ENCODE measurements at places on chromosomes 13 and 19. TPM values are rescaled to one million over a fixed set of nuclear protein-coding genes. Genes with fewer than 3 reads are reported as not detected.

The FLT1 gene
- 0.02 TPM for total RNA-seq

The ZNRF4 gene
- total RNA-seq: not detected

The ZNF610 gene
- total RNA-seq: not detected

The ACP7 gene
- total RNA-seq: 0.14 TPM

The NANOS3 gene
- 1.3 TPM for total RNA-seq

The SLC10A2 gene
- total RNA-seq: not detected

The TGFB1 gene
- total RNA-seq: 161 TPM

The ZNF814 gene
- total RNA-seq: 2.5 TPM

The CCDC194 gene
- not detected for total RNA-seq

The RNF113B gene
- not detected for total RNA-seq

The ZNF558 gene
- 7.2 TPM for total RNA-seq

The GJA3 gene
- total RNA-seq: 1.2 TPM

The LRG1 gene
- total RNA-seq: 0.10 TPM

The IGFL1 gene
- total RNA-seq: 3.1 TPM

The TIMM13 gene
- total RNA-seq: 51.4 TPM

The LIM2 gene
- not detected for total RNA-seq

The IGFL2 gene
- 0.83 TPM for total RNA-seq

The ZNF254 gene
- 8.1 TPM for total RNA-seq

The COX6B1 gene
- total RNA-seq: 1,513 TPM
